ENCODE measurements at places on chromosomes 3 and 15. TPM values are rescaled to one million over a fixed set of nuclear protein-coding genes. Genes with fewer than 3 reads are reported as not detected.

SCAANT1 gene
- total RNA-seq: not detected

TEX55 gene
- not detected for total RNA-seq

ASB14 gene
- not detected for total RNA-seq

PRSS50 gene
- total RNA-seq: not detected

SNTN gene
- not detected for total RNA-seq

SLC22A14 gene
- total RNA-seq: not detected

DNA sequence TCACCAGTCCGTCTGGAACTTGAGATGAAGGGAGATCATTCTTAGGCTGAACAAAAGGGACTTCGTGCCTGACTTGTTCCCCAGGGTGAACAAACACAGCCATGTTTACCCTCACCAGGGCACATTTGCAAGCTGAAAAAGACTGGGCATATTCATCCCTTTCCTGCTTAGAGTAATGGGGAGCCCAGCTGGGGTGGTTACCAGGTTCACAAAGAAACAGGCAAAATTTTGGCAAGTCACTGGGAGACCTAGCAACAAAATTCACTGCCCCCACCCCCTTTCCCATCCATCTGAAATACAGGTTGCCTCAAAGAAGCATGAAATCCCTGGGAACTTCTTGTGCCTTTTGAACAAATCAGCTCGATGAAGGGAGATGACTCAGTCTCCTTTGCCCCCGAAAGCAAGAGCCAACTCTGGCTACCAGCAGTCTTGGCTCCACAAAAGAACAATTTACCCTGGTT, 775.0 kb downstream of the SQOR start:
- no peak for DNase-seq

DNA sequence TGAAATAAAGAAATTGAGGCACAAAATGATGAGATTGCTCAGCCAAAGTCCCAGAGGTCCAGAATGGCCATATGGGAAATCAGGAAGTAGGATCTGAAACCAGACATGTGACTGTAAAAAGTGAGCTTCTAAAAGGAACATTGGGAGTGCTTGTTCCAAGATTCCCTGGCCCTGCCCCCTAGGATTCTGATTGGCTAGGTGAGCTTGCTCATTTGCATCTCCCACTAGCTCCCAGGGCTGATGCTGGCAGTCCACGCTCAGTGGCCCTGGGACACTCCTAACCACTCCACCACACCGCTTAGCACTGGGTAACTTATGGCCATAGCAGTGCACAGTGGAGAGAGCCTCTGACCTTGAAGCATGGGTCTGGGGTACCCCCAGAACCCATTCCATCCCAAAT, 326.7 kb downstream of the NTRK3 start:
- DNase-seq: no peak

DNA sequence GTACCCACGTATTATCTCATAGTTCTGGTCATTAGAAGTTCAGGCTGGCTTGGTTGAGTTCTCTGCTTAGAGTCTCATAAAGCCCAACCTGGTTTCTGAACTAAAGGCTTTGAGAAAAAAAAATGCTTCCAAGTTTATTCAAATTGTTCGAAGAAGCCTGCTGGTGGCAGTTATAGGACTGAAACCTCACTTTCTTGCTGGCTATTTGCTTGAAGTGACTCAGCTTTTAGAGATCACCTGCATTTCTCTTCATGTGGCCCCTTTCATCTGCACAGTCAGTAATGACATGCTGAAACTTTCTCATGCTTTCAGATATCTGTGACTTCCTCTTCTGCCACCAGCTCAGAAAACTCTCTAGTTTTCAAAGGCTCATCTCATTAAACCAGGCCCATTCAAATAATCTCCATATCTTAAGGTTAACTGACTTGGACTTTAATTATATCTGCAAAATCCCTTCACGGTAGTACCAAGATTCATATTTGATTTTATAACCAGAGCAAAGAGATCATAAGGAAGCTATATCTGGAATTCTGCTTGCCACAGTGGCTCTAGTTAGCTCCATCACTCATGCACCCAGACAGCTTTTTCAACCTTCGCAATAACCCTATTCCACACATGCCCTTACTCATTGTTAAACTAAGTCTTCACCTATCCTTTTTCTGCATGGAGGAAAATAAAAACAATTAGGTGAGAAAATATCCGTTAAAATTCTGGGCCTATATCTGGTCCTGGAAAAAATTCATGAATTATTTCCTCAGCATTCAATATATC, 433.8 kb upstream of the CBLB start:
- DNase-seq: no peak

DNA sequence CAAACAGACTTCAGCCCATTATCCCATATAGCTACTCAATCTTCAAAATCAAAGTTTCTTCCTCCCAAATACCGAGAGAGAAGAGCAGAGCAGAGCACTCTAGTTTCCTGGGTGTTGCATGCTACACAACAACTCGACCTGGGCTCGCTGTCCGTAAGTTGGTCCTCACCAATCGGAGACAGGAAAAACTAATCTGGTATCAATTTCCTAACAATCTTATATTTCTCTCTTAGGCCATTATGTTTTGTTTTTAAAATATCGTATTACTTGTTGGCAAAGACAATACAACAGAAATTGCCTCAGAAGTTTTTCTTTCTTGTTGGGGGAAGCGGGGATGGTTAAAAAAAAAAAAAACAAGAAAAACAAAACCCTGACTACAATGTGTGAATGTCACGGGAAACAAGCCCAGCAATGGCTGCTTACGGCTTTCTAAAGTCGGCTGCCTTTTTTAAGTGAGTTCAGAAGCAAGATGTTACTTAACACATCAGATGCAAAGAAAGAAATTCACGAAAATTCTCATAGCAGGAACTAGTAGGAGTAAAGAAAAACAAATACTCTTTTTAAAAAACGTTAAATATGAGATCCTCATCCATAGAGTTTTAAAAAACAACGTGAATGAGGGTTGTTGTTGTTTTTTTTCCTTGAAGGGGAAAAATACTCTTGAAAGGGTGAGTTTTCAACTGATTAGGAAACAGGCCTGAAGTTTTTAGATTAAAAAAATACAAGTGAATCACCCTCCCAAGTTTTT, 1.9 kb downstream of the VGLL4 start:
- DNase-seq: no peak

DNA sequence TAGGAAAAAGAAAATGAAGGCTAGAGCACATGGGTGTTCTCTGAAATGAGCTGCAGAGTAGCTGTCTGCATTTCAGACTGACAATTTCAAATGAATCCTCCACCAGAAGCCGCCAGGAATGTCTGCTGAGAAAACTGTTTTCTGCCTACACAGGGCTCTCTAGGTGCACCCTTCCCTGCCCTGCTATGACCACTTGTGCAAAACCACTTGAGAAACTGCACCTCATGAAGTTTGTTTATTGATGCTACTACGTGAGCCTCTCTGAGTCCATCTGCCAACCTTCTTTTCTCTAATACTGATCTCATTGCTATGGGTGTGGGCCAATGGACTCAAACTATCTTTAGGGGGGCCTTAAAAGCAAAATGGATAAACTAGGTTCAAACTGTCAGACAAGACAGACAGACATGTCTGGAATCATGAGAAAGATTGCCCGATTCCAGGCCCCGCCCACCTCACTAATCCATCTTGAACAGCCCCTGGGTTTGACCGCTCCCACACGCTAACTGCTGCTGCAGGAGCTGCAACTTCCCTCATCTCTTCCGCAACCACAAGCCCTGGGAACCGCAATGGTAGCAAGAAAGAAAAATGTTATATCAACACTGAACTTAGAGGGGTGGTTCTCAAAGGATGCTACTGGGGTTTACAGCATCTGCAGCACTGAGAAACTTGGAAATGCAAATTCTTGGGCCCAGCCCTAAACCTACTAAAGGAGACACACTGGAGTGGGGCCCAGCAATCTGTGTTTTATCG, 9.0 kb upstream of the CD47 start:
- DNase-seq: no peak

DNA sequence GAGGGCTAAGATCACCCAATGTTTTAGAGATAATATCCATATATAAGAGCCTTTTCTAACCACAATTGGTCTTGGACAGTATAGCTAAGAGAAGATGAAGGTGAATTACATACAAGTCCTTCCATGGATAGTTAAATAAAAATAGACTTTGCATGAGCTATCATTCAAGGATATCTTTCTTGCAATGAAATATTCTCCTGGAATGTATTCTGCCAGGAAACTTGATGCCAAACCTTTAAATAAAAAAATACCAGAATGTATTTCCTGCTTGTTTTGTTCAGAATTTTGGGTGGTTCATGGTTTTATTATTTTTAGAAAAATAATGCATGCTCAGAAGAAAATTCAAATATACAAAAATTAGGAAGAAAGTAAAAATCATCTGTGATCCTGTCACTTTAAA, 88.8 kb upstream of the PPIB start:
- no peak for DNase-seq

- no peak for DNase-seq
These were observed 31.0 kb downstream of the ATP10A start for GRCh38 chr15:25832158-25832557.

- DNase-seq: no peak
These were observed 353.4 kb downstream of the RORA start for GRCh38 chr15:60875681-60876080.
